ENCODE measurements at places on chromosomes 5 and 9.

GRCh38 chr5:89213573-89213972 lies 330.6 kb upstream of the MEF2C start:
- DNase-seq = no peak

DNA sequence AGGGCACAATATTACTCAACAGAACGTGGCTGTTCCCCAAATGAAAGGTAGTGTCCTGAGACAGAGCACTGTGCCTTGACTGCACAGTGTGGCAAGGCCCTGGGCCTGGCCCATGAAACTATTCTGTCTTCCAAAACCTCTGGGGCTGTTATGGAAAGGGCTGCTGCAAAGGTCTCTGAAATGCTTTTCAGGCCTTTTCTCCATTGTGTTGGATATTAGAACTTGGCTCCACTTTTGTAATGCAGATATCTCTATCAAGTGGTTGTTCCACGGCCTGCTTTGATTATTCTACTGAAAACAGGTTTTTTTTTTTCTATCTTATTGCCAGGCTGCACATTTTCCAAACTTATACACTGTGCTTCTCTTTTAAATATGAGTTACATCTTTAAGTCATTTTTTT lies 777.5 kb upstream of the TYRP1 start:
- DNase-seq = no peak

DNA sequence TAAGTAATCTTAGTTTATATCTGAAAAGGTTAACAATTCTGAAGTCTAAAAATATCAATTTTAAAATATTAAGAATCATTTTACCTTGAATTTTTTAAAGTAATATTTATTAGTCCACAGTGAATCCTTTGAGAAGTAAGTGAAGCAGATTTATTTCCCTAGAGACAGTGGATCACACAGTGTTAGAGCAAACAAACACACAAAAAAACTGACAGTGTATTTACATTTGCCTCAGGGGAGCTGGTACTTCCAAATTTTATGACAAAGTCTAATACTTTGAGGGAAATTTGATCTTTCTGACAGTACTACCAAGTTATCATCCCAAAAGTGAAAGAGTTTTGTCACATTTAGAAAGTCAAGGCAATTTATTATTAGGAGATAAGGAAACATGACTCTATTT lies 1750.6 kb upstream of the CDH9 start:
- DNase-seq = no peak

GRCh38 chr9:121690316-121690715 lies 38.9 kb downstream of the DAB2IP start:
- DNase-seq = no peak

- DNase-seq = peak; percentile 60
Measured at GRCh38 chr9:107484117-107484723, 5.3 kb downstream of the KLF4 start.

GRCh38 chr9:115593587-115594091 lies 475.7 kb upstream of the TNC start:
- peak; percentile 53 for DNase-seq

GRCh38 chr5:11904265-11904906 lies at the start of gene CTNND2:
CTNND2 (minus strand) TSS chr5:11904446; CDS start chr5:11903853, 593 bp downstream.
- DNase-seq = peak; percentile 75

DNA sequence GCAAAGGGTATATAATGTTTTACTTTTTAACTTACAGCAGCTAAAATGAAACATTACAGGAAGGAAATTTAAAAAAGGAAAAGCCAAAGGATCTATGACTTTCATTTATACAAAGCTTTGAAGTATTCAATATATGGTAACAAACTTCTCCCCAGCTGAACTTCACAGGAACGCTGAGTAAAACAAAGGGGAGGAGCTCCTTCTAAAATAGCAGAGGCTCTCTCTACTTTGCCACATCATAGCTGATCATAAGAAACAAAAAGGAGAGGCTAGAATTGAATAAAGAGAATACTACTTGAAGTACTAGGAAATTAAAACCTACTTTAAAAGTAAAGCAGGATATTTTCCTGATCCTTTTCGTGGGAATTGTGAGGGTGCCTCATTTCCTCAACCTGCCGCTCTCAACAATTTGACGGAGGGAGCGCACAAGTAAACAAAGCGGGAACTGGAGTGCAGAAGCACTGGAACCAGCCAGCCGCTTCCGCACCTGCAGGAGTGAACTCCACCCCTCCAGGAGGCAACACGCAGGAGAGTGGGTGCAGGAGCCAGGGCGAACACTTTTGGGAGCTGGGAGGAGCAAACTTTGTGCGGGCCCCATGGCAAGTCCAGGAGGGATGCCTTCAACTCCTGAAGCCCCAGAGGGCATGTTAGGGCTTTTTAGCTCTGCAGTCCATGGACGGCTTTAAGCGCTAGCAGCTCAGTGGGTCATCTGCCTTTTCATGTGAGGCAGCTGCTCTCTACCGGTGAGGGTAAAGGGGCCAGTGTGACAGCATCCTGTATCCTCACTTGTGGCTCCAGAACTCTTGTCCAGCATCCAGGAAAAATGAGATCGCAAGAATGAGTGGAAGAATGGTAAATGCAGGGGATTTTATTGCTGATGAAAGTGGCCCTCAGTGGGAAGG lies 757.4 kb downstream of the PTPRD start:
- DNase-seq = no peak

GRCh38 chr9:35729700-35730485 lies 2.1 kb downstream of the TLN1 start:
- peak; percentile 41 for DNase-seq

GRCh38 chr5:14153071-14153864 lies 10.1 kb downstream of the TRIO start:
- no peak for DNase-seq

DNA sequence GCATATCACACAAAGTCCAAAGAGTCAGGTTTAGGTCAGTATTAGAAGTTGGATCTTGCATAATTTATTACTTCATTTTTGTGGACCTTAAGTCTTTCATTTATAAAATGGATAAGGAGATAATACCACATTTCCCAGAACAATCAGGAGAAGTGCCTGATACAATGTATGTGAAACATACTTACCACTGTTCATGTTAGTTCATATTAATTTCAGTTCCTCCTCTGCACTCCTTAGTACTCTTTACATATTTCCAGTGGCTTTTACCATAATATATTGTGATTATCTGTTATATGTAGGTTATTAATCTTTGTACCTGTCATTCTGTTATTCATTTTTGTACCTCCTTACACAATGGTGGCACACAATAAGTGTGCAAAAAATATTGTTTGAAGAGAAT lies 214.4 kb downstream of the ARL15 start:
- no peak for DNase-seq

DNA sequence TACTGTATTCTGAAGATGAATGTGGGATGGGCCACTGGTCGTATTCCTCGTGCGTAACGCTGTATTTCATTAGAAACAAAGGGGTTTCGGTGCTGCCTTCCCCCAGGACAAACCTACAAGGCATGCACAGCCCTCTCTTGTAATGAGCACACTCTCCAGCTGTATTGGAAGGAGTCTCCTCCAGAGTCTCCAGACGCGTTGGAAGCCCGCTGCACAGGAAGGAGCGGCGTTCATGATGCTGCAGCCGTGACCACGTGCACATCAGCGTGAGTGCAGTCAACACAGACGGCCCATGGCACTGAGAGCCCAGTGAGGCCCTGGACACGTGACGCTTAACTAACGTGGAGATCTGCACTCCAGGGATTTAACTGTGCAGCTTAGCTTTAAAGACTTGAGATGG lies 209.0 kb upstream of the IRX1 start:
- DNase-seq = no peak

DNA sequence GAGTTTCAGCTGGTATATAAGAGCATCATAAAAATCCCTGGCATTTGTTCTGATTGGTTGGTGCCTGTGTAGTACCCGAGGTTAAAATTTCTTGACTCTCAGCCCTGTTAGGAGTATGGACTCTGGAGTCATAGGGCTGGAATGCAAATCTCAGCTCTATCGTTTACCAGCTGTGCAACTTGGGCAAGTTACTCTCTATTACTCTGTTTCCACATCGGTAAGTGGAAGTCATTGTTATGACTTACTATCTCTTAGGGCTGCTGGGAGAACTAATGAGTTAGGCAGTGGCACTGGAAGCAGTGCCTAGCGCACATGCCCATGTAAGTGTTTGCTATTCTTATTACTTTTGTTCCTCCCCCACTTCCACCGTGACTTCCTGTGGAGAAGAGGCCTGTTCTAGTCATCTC lies 141.6 kb downstream of the BOD1 start:
- DNase-seq = no peak

- no peak for DNase-seq
Measured at GRCh38 chr9:72952381-72952690, 517 bp downstream of the ALDH1A1 start.

GRCh38 chr5:138844812-138845513 lies 30.2 kb downstream of the LRRTM2 start:
- no peak for DNase-seq

- DNase-seq = no peak
Measured at GRCh38 chr9:20135119-20135697, 346.4 kb upstream of the SLC24A2 start.

- DNase-seq = no peak
Measured at GRCh38 chr9:32394381-32395049, 10.1 kb downstream of the ACO1 start.

GRCh38 chr9:89481538-89481915 lies 16.4 kb downstream of the SEMA4D start:
- no peak for DNase-seq

GRCh38 chr9:122918310-122918709 lies 5.2 kb upstream of the ZBTB6 start:
- no peak for DNase-seq

DNA sequence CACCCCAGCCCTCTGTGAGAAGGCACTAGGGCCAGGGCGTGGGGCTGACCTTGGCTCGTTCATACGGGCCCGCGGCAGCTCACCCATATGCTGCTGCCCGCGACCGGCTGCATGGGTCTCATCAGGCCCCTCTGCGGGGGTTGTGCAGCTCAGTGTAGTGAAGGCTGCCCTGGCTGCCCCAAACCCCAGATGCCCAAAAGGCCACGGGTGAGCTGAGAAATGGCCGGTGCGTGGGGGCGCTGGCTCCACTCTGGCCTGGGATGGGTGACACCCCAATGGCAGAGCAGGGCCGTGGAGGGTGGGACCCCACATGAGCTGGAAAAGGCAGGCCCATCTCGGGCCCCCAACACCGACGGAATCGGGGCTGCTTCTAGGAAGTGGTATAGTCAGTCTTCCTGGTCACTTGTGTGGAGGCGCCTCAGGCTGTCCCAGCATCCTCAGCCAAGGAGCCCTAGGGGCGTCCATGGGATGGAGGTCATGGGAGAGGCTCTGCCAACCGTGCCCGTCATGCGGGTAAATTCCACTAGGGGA lies 19.4 kb upstream of the LRRC14B start:
- no peak for DNase-seq

DNA sequence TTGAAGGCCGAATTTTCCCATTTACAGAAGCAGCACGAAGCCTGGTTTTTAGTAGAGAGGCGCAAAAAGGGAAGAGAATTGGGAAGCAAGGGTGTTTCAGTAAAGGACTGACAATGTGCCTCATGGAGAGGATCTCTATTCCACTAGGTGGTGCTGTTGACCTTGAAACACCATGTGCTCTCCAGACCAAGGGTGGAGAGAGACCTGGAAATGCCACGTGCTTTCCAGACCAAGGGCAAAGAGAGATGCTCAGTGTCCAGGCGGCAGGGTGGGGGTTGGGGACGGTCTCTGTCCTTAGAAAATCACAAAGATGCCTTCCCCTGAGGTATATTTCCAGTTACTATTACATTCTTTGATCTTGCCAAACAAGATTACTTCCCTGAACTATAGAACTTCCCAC lies 425.3 kb downstream of the CSNK1G3 start:
- DNase-seq = no peak

- no peak for DNase-seq
Measured at GRCh38 chr9:72554221-72554641, 32.8 kb downstream of the TMC1 start.

DNA sequence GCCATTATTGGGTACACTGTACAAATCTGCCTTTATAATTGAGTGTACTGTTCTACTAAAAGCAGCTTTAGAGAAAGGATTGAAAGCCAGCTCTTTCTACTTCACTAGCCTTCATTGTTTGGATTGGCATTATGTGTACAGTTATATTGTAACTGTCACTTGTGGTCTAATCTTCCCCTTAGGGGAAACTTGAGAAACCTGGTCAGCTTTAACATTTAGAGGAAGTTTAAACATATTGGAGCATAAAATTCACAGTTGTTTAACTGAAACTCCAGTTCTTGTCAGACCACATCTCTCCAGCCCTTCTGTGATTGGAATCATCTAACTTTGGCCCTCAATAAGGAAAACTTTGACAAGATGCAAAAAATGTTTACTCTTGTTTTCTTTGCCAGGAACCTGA lies 24.6 kb downstream of the PIK3R1 start:
- no peak for DNase-seq

- DNase-seq = no peak
Measured at GRCh38 chr9:124257070-124257843, 492 bp upstream of the NEK6 start.

- DNase-seq = no peak
Measured at GRCh38 chr5:67528953-67529352, 332.4 kb upstream of the CD180 start.

- no peak for DNase-seq
Measured at GRCh38 chr5:151070449-151070848, 10.4 kb downstream of the TNIP1 start.

- DNase-seq = no peak
Measured at GRCh38 chr5:171313481-171314206, 4.6 kb downstream of the TLX3 start.

GRCh38 chr5:141338538-141339306 lies at the start of gene PCDHGA2:
PCDHGA2 (plus strand) TSS chr5:141338760.
- DNase-seq = no peak

DNA sequence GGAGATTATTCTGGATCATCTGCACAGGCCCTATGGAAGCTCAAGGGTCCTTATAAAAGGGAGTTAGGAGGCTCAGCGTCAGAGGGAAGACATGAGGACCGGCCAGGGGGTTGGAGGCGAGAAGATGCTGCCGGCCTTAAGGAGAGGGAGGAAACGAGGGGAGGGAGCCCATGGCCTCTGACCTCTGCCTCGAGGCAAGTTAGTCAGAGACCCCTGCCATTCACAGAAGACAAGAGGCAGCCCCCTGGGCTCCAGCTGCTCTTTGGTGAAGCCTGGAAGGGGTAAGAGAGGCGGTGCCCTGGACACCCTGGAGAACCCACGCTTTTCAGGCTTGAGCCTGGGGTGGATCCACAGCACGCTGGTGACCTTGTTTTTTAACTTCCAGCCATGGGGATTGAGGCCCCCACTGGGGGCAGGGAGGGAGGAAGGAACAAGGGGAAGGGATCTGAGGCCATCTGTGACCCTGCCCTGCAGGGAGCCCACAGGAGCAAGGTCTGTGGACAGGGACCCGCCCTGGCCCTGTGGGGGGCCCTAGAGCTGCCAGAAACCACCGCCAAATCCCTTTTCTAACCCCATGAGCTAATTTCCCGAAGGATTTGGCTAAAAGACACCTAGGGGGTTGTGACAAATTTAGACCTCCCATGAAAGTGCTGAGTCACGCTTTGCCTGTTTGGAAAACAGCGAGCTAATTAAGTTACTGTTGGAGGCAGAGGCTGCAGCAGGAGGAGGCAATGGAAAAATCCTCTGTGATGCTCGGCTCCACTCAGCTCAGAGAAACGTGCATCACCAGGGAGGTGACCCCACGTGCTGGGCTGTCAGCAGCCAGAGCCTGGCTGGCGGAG lies 49.7 kb downstream of the OLFM1 start:
- DNase-seq = peak; percentile 88

- no peak for DNase-seq
Measured at GRCh38 chr5:97062046-97062445, 80.4 kb downstream of the LIX1 start.

GRCh38 chr5:36215910-36216309 lies 25.8 kb downstream of the NADK2 start:
- no peak for DNase-seq

GRCh38 chr9:130327781-130328348 lies 62.3 kb downstream of the HMCN2 start:
- peak; percentile 43 for DNase-seq
